ENCODE measurements at places on chromosomes 4 and X.

- DNase-seq: no peak
Observed at GRCh38 chrX:36062778-36063177, 143.2 kb downstream of the CFAP47 start.

GRCh38 chrX:79082899-79083298, 61.6 kb upstream of the GPR174 start:
- no peak for DNase-seq

- DNase-seq: no peak
Observed at GRCh38 chr4:122576261-122577188, 44.3 kb downstream of the IL21 start.

DNA sequence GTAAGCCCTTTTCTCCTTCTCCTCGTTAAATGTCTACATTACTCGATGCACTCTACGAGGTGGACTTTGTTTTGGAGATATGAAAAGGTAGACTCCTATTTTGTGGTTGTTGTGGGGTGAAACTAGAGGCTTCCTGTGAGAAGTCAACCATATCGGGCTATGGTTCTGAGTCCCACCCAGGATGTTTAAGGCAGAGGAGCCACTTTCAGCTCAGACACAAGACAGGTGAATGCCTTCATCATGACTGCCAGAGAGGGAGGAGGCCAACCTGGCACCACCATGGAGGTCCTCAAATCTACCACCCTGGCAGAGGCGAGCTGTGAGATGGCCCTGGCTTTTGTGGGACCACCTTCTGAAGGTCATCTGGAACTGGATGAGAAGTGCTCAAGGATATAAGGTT, 154.4 kb upstream of the KLF3 start:
- DNase-seq: no peak

- DNase-seq: no peak
Observed at GRCh38 chr4:122712782-122713181, 19.7 kb upstream of the BBS12 start.

- DNase-seq: no peak
Observed at GRCh38 chrX:98263135-98263534, 1379.4 kb downstream of the RPA4 start.

- no peak for DNase-seq
Observed at GRCh38 chrX:42490111-42490510, 287.9 kb downstream of the PPP1R2C start.
